ENCODE measurements at places on chromosomes 13 and 19.

- DNase-seq = no peak
Measured at GRCh38 chr19:13063461-13064091, 39.1 kb downstream of the LYL1 start.

DNA sequence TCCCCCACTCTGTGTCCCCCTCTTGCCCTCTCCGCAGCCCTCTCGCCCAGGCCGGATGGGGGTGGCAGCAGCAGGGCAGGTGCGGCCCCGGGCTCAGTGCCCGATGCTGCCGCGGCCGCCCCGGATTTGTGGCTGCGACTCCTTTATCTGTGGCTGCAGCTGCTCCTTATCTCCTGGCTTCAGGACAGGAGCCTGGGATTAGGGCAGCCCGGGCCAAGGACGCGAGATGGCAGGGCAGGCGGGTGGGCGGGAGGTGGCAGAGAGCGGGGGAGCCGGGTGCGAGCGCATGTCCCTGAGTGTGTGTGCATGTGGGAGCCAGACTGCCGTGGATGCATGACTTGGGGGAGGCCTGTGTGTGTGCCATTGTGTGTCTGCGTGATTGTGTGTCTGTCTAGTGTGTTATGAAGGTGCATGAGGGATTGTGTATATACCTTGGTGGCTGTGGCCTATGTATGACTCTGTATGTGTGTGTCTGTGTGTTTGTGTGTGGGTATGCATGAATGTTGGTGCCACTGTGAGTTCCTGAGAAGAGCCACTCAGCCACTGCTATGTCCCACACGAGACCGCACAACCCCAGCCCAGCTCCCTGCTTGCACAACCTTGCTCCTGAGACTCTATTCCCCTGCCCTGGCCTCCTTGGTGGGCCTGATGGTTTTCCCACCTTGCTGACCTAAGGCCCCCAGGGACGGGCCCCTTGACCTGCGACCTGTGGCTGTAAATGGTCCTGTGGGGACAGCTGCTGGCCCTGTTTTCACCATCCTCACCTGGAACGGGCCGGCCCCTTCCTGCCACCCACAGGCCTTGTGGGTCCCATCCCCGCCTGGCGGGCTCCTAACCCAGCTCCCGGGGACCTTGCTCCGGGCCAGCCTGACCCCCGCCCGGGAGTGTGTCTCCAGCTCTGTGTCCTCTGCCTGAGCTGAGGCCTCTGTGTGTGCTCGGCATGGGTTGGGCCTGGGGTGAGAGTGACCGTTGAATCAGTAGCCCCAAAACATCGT, 5.3 kb upstream of the NRTN start:
- no peak for DNase-seq

DNA sequence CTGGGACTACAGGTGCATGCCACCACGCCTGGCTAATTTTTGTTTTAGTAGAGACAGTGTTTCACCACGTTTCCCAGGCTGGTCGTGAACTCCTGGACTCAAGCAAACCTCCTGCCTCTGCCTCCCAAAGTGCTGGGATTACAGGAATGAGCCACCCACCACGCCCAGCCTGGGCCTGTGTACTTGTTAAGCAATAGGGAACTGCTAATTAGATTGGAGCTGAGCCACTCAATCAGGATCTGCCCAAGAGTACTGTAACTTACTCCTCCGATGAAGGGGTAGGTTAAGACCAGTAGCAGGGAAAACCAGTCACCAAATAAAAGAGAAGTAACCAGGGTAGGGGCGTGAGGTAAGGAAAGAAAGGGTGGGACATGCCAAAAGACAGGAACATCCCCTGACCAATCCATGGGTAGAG, 2.3 kb downstream of the DDX39A start:
- DNase-seq = no peak

- DNase-seq = no peak
Measured at GRCh38 chr19:15248648-15249527, 16.6 kb upstream of the EPHX3 start.

DNA sequence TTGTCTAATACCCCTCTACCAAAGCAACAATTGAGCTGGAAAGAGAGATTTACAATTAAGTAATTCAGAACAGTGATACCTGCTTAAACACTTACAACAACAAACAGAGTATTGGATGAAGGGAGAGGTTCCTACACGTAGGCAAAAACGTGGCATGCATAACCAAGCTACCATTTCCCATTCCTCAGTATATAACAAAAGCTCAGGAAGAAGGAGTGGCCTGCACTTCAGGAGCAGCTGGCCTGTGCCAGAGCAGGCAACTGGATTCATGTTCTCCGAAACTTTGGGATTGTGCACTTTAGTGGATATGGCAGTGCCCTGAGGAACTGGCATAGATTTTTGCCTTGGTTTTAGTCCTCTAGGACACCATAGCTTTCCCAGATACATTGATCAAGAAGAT, 630.2 kb upstream of the PCDH9 start:
- DNase-seq = no peak

- no peak for DNase-seq
Measured at GRCh38 chr13:27621116-27621365, 651 bp upstream of the POLR1D start.

DNA sequence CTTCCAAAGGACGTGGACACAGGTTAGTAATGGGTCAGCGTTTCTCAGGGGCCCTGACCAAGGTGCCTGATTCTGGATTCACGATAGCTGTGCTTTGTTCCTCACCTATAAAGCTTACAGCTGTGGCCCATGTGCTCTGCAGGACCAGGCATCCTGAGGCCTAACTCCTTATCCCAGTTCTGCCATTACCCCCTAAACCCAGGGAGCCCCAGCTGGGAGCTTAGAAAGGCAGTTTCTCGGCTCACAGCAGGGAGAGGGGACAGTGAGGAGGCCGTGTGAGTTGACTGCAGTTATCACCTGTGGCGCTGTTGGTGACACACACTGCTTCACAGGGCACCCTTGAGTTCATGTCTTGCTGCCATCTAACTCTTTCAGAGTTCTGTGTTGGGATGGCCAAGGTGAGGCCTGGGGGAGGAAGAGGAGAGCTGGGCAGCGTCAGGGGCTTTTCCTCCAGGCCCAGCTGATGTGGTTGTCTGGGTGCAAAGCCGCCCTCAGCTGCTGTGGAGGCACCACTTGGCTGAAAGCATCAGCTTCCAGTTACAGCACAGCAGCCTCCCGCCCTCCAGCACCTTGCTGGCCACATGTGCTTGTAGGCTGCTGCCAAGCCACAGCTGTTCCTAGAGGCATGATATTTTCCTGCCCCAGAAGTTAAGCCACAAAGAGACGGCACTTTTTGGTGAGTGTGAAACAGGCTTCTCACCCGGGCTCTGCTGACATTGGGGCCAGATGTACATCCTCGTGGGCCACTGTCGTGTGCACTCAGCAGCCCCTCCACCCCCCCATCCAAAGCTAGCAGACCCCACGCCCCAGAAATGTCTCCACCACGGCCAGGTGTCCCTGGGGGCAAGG, 99.6 kb upstream of the MCF2L start:
- no peak for DNase-seq

DNA sequence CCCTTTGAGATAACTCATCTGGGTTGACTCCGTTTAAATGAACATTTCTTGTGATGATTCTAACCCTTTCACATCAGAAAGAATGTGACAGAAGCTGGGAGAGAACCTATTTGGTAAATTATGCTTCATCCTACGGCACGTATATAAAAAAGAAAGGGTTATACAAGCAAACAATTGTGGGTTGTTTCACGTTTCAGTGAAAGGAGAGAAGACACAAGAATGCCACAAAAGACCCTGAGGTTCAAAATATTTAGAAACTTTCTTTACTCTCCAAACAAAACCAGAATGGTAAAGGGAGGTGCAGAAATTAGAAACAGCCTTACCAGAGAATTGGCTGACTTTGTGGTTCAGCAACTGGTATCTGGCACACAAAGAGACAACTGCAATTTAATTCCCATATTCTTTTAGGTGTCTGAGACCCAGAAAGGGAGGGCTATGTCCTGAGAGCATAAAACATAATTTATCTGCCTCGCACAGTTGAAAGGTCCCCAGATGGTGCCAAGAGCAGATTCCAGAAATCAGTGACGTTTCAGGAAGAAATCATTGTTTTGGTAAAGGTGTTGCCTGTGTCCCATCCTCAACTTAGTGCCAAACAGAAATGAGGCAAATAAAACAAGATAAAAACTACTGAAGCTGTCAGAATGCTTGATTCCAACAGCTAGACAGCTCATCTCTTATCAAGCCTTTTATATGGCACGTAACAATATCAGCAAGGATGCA, 361.4 kb downstream of the EFNB2 start:
- no peak for DNase-seq

DNA sequence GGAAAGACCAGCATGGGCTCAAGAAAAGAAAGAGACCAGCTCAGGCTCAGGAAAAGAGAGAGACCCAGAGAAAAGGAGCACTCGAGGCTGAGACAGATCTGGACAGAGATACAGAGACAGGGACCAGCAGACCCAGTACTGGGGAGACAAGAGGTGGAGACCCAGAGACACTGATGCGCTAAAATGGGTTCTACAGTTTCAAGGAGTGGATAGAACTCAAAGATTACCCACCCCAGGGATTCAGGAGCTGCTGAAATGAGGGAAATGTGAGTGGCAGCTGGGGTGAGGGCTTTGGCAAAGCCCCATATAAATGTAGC, 609 bp upstream of the ZSCAN18 start:
- no peak for DNase-seq

DNA sequence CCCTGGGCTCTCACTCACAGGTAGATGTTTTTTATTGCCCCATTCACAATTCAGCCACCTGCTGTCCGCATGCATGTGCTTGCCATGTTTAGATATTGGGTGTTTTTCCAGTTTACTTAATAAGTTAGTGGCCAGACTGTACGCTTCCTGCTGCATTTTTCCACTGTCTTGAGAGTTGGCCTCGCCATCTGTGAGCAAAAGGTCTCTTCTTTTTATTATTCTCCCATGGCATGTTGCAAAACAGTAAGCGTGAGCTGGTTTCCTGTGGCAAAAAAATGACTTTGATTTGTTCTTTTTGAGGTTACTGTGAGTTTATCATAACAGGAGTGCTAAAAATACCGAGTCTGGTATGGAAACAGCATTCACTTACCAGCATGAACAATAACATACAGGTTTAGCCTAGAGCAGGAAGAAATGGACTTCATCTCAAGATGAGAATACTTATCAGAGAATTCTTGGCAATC, 46.0 kb downstream of the SAE1 start:
- DNase-seq = peak; percentile 71

GRCh38 chr13:27168086-27168485, 3.5 kb downstream of the USP12 start:
- DNase-seq = no peak

- DNase-seq = no peak
Measured at GRCh38 chr13:109157275-109157674, 527.9 kb downstream of the MYO16 start.

DNA sequence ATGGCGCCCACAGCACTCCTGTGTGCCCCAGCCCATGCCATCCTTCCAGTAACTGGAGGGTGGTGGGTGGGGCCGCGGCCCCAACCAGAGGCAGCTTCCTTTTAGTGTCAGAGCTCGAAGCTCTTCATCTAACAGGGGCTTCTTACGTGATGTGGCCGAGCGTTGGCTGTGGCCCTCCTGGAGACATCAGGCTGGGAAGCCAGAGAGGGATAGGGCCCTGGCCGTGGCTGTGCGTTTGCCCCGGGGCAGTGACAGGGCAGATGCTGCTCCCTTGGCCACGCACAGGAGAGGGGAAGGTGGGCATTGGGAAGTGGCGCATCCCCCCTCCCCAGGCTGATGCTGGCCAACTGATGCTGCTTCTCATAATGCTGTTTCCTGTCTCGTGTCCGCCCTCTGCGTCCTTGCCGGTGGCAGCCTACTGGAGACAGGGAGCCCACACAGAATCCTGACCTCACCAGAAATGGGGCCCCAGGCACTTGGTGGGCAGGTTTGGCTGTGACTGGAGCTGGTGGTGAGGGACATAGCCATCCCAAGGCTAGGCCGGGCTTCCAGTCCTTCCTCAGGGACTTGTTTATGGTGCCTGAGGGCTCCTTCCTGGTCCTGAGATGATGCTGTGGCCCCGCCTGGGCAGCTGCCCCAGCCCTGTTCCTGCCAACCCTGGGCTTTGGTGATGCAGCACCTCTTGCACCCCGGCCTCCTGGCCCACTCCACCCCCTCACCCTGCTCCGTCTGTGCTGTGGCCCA, 34.3 kb downstream of the ATP4B start:
- no peak for DNase-seq

GRCh38 chr13:26677156-26677555, 83.4 kb downstream of the GPR12 start:
- no peak for DNase-seq

DNA sequence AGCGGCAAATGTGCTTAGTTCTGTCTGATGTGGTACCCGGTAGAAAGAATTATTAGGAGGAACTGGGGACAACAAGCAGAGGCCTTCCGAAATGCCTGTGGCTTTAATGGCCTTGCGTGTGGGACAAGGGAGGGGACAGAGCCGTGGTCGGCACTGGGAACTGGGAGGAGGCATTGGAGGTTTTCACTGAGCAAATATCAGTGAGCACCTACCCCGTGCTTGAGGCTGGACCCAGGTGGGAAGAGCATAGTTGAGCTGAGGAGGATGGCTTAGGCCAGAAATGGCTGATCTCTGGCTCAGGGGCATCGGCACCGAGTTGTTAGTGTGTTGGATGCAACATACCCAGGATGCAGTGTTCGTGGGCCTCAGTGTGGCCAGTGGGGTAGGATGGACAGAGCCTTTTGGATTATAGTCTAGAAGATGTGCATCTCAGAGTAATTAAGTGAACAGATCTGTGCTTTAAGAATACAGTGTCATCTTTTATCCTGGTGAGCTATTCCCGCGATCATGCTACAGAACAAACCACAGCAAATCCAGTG, 201.3 kb downstream of the TEX29 start:
- no peak for DNase-seq

GRCh38 chr19:2723345-2723715, 2.2 kb upstream of the DIRAS1 start:
- DNase-seq = no peak

DNA sequence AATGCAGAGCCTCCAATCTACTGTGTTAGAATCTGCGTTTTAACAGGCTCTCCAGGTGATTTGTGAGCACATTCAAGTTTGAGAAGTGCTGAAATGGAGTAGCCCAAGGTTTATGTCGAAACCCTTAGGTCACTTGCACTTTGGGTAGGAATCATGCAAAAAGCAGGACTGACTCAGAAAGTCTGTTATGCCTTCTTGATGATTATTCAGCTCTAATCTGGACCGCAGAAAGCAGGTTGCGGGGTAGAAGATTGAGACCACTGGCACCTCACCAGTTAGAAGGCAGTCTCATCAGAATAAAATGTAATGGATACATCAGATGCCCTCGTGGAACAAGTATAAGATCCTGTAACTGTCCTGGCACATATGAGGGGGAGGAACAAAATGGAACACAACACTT, 326.3 kb downstream of the DCLK1 start:
- DNase-seq = no peak

- DNase-seq = peak; percentile 61
Measured at GRCh38 chr19:34336781-34337271, 28.2 kb upstream of the GPI start.

DNA sequence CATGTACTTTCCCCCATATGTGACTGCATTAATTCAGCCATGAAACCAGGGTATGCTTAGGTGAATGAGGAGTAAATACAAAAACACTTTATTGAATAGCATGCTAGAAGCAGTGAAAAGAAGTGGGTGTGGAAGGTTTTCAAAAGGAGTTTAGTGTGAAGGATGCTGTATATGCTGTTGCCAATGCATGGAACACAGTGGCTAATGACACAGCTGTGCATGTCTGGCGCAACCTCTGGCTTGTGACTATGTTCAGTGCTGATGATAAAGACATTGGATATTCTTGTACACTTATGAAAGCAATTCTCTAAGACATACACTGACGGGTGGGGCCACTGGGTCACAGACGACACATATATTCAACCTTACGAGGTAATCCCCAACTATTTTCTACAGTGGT, 55.2 kb downstream of the SOX21 start:
- DNase-seq = no peak
